ENCODE measurements at places on chromosomes 6 and 20.

DNA sequence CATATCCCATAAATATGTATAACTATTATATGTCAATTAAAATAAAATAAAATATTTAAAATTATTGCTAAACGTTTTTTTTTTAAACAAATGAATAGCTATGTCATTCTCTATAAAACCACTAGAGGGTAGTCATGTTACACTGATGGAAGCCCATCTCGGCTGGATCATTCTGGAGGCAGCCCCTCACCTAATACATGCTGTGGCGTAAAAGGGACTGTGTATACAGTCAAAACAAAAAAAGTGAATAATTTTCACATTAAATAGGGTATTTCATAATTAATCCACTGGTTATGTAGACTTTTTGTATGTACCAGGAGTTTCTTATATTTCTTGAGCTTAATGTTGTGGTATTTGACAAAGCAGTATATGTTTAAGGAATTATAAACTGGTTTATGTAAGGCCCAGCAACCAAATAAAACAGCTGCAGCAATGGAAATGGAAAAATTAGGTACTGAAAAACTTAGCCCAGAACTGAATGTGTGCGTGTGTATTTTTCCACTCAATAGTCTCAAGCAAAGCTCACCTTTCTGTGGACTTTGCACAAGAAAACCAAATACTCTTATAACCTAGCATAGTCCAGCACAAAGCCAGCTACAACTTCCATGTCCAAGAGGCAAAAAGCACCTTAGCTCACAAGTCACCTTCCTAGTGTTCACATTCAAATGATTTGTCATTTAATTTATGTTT is 81.7 kb downstream of the COL9A1 start:
- DNase-seq, result peak; percentile 45

GRCh38 chr6:155221086-155221485 is 42.7 kb upstream of the CLDN20 start:
- no peak for DNase-seq

GRCh38 chr6:146408583-146408982 is 135.1 kb upstream of the RAB32 start:
- no peak for DNase-seq

DNA sequence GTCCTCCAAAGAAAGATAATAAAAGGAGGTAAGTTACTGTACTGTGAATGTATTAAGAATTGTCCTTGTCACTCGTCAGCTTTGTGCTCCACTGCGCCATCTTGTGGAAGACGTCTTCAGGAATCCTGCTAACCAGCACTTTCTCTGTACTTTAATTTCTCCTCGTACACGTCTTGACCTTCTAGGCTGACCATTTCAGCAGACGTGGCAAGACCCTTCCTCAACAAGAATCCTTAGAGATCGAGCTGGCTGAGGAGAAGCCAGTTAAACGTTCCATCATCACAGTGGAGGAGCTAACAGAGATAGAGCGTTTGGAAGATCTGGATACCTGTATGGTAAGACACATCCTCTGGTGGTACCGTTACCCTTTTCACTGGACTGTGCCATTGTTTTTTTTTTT is 95.5 kb upstream of the SCGN start:
- peak; percentile 69 for DNase-seq

- DNase-seq, result peak; percentile 23
Measured at GRCh38 chr6:161476711-161477110, 202.8 kb upstream of the AGPAT4 start.

Measured in H4 (cell line).